ENCODE measurements at places on chromosomes 16 and 17.

- no peak for DNase-seq
These were observed 2.1 kb downstream of the ZNF747 start for GRCh38 chr16:30532285-30533145.

GRCh38 chr16:79642652-79643051 lies 42.1 kb upstream of the MAF start:
- DNase-seq: no peak

- DNase-seq: no peak
These were observed 9.0 kb downstream of the CANT1 start for GRCh38 chr17:79000396-79001189.

GRCh38 chr17:11772031-11772430 lies 173.8 kb downstream of the DNAH9 start:
- no peak for DNase-seq

GRCh38 chr16:17301184-17301583 lies 169.6 kb downstream of the XYLT1 start:
- DNase-seq: no peak

GRCh38 chr17:81022344-81022676 lies 12.6 kb upstream of the BAIAP2 start:
- DNase-seq: no peak

- no peak for DNase-seq
These were observed 13.5 kb downstream of the SPECC1 start for GRCh38 chr17:20022701-20023100.

Measured in NCI-H1092 (cell line).